Non-pigmented ciliary epithelial cell (primary cell): ENCODE measurements at places on chromosomes 11 and 22.

DNA sequence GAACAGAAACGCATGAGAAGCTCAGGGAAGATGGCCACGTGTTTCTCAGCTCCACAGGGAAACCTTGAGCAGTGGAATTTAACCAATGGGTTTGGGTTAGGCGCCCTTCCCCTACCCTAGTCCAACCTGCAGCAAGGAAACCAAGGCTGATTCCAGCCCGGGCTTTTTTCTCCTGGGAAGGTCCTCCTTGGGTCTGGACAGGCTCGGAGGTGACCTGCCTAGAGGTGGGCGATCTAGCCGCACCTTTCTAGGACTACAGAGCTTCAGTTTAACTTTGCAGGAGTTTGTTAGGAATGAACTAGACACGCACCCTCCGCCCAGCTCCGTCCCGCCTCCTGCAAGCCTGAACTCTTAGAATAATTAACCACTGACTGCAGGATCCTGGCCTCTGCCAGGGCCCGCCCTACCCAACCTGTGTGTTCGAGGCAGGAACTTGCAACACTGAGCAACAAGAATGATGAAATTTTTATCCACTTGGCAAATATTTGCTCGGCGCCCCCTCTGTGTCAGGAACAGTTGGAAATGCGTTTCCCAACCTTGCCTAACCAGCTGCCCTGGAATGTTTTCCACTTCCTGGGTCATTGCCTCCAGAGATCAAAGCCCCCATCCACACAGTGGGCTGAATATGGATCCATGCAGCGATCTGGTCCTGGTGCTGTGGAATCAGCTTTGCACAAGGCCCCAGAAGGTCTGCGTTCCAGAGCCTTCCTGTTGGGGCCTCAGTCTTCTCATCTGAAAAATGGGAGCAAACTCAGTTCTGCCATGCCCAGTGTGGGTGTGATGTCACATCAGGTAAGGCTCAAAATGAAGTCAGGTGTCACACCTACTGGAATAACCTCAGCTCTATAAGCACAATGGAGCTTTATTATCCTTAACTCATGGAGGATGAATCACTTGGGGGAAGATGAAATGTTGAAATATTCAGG lies 13.3 kb downstream of the MPST start:
- DNase-seq: no peak

DNA sequence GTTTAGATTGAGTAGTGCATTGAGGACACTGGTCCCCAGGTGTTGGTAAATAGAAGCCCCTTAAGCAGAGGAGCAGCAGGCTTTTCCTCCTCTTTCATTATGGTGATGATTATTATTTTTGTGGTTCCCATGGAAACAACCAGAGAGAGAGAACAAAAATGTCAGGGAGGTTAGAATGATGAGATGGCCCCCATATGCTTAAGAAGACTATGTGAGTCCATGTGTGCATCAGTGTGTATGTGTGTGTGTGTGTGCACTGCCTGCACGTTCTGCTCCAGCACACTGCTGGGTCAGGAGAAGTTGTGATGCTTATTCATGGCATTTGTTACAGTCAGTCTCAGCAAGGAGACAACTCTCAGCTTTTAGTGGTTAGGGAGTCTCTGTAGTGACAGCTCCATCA lies 724.2 kb downstream of the NTM start:
- no peak for DNase-seq

DNA sequence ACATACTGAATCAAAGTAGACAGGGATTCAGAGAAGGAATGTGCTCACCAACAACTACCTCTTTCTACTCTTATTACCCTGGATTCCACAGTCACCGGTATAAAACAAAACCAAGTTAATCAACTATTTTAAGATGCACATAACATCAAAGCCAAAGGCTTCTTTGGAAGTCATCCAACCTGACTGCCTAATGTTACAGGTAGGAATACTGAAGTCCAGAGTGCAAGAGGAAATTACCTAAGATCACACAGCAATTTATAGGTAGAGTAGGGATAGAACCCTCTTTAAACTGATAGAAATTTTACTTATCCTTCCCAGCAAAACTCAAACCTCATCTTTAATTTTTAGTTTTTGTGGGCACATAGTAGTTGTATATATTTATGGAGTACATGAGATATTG lies 76.3 kb downstream of the PAK1 start:
- DNase-seq: no peak

- DNase-seq: peak; percentile 75
These were observed 5.5 kb downstream of the PLET1 start for GRCh38 chr11:112255067-112255720.
